ENCODE measurements at places on chromosomes 2 and 18. TPM values are rescaled to one million over a fixed set of nuclear protein-coding genes. Genes with fewer than 3 reads are reported as not detected.

The HOXD11 gene
- not detected for total RNA-seq

The SLC5A7 gene
- not detected for total RNA-seq

The SLC4A5 gene
- 2.8 TPM for total RNA-seq

The CCDC121 gene
- total RNA-seq = 1.4 TPM

The MSTN gene
- total RNA-seq = not detected

The PID1 gene
- total RNA-seq = not detected

The RAB6C gene
- total RNA-seq = not detected

The SGO2 gene
- 32.2 TPM for total RNA-seq

The METAP1D gene
- total RNA-seq = 5.5 TPM

The PJVK gene
- 2.2 TPM for total RNA-seq

The VPS54 gene
- 18.2 TPM for total RNA-seq

The UGT1A4 gene
- not detected for total RNA-seq

The SCN1A gene
- total RNA-seq = not detected

The RND3 gene
- not detected for total RNA-seq

The ADRA2B gene
- total RNA-seq = 0.10 TPM

The NLRC4 gene
- not detected for total RNA-seq

The TRPM8 gene
- not detected for total RNA-seq

The NDUFAF7 gene
- 19.1 TPM for total RNA-seq

The TUBA4A gene
- 228 TPM for total RNA-seq

The ESPNL gene
- total RNA-seq = 0.05 TPM

The LINC00305 gene
- total RNA-seq = not detected

The AFF3 gene
- total RNA-seq = 12.9 TPM

The MC5R gene
- not detected for total RNA-seq

The TBR1 gene
- total RNA-seq = not detected

The POMC gene
- total RNA-seq = 2.8 TPM

The GNAL gene
- total RNA-seq = 0.24 TPM

The MAPK4 gene
- not detected for total RNA-seq

The CRYGD gene
- total RNA-seq = not detected

The TMEM37 gene
- total RNA-seq = not detected

The ATL2 gene
- total RNA-seq = 42.8 TPM

The CRIM1 gene
- total RNA-seq = 4.2 TPM

The FAM124B gene
- 0.55 TPM for total RNA-seq

The IMPACT gene
- total RNA-seq = 12.9 TPM

The UGT1A5 gene
- not detected for total RNA-seq

The DSG3 gene
- total RNA-seq = not detected

The TNS1 gene
- 8.0 TPM for total RNA-seq

The DNAH6 gene
- total RNA-seq = 0.12 TPM

The SERPINB11 gene
- not detected for total RNA-seq

The AQP12B gene
- not detected for total RNA-seq

The UGT1A10 gene
- not detected for total RNA-seq

Data from activated naive CD4-positive, alpha-beta T cell treated with anti-CD3 and anti-CD28 coated beads, Interleukin-2, amount 10 ng/mL, durations not matched to agents 5 hours and 36 hours (primary cell).